Cardiac muscle cell (in vitro differentiated cells and primary cell): ENCODE measurements at places on chromosomes 16 and 17. TPM values are rescaled to one million over a fixed set of nuclear protein-coding genes. Genes with fewer than 3 reads are reported as not detected.

CACNG3 gene
- not detected in 2 replicates for polyA plus RNA-seq

CYTH1 gene
- 21.9 and 36.4 TPM in 2 replicates for polyA plus RNA-seq

UTS2R gene
- polyA plus RNA-seq, result 4.1 and 5.0 TPM in 2 replicates

KRT33A gene
- polyA plus RNA-seq, result not detected in 2 replicates

CSH2 gene
- not detected in 2 replicates for polyA plus RNA-seq

SEZ6L2 gene
- 5.8 and 10.3 TPM in 2 replicates for polyA plus RNA-seq

OR1F1 gene
- not detected in 2 replicates for polyA plus RNA-seq

ASGR2 gene
- polyA plus RNA-seq, result 0.10 TPM in 1 of 2 replicates, not detected in the other

IL34 gene
- polyA plus RNA-seq, result 0.10 TPM in 1 of 2 replicates, not detected in the other

ZSCAN10 gene
- polyA plus RNA-seq, result 0.74 TPM in 1 of 2 replicates, not detected in the other

ABCA9 gene
- not detected in 2 replicates for polyA plus RNA-seq

KCNH6 gene
- polyA plus RNA-seq, result 0.44 TPM in 1 of 2 replicates, not detected in the other

USP43 gene
- 1.7 and 1.8 TPM in 2 replicates for polyA plus RNA-seq

TBC1D3B gene
- 4.0 and 4.7 TPM in 2 replicates for polyA plus RNA-seq

LPO gene
- polyA plus RNA-seq, result not detected in 2 replicates

CCL4 gene
- not detected in 2 replicates for polyA plus RNA-seq

RUNDC3A gene
- 0.99 and 1.9 TPM in 2 replicates for polyA plus RNA-seq

EFCAB3 gene
- not detected in 2 replicates for polyA plus RNA-seq

SCIMP gene
- 0.72 and 0.91 TPM in 2 replicates for polyA plus RNA-seq

CLEC10A gene
- polyA plus RNA-seq, result not detected in 2 replicates

SNN gene
- 35.3 and 41.8 TPM in 2 replicates for polyA plus RNA-seq

CASKIN2 gene
- 18.1 and 27.3 TPM in 2 replicates for polyA plus RNA-seq

GCGR gene
- polyA plus RNA-seq, result 0.79 TPM in 1 of 2 replicates, not detected in the other

ZNF469 gene
- polyA plus RNA-seq, result 0.09 and 0.32 TPM in 2 replicates

SALL1 gene
- polyA plus RNA-seq, result 4.2 and 5.6 TPM in 2 replicates

RSKR gene
- 2.8 and 3.5 TPM in 2 replicates for polyA plus RNA-seq

OR4D2 gene
- not detected in 2 replicates for polyA plus RNA-seq

PDE6G gene
- 0.85 and 2.3 TPM in 2 replicates for polyA plus RNA-seq

CMTM1 gene
- polyA plus RNA-seq, result 2.6 and 5.5 TPM in 2 replicates

RNPS1 gene
- 319 and 398 TPM in 2 replicates for polyA plus RNA-seq

ATP1B2 gene
- 157 TPM in 2 replicates for polyA plus RNA-seq

ITPRIPL2 gene
- polyA plus RNA-seq, result 2.8 and 7.1 TPM in 2 replicates

CENPX gene
- polyA plus RNA-seq, result 98.2 and 129 TPM in 2 replicates

NTN3 gene
- 1.6 and 5.6 TPM in 2 replicates for polyA plus RNA-seq

PRSS33 gene
- polyA plus RNA-seq, result not detected in 2 replicates

PPY gene
- not detected in 2 replicates for polyA plus RNA-seq

CRYBA1 gene
- polyA plus RNA-seq, result not detected in 2 replicates

CD300C gene
- 0.83 TPM in 1 of 2 replicates, not detected in the other for polyA plus RNA-seq
